Endodermal cell (in vitro differentiated cells): ENCODE measurements at places on chromosomes 16 and 17. TPM values are rescaled to one million over a fixed set of nuclear protein-coding genes. Genes with fewer than 3 reads are reported as not detected.

- no peak for DNase-seq
Measured at GRCh38 chr16:70691223-70692129, 5.6 kb upstream of the MTSS2 start.

- no peak for DNase-seq
Measured at GRCh38 chr16:84527532-84528269, 23.2 kb upstream of the MEAK7 start.

GRCh38 chr16:17369421-17370222 is 101.1 kb downstream of the XYLT1 start:
- no peak for DNase-seq

The NUP93 gene
- 92.1 to 157 TPM (median 149 TPM) in 3 replicates for total RNA-seq

The CDH5 gene
- total RNA-seq: 0.13 to 0.35 TPM in 2 of 3 replicates, not detected in the other

The SYT17 gene
- 11.3 to 19.4 TPM (median 11.5 TPM) in 3 replicates for total RNA-seq

DNA sequence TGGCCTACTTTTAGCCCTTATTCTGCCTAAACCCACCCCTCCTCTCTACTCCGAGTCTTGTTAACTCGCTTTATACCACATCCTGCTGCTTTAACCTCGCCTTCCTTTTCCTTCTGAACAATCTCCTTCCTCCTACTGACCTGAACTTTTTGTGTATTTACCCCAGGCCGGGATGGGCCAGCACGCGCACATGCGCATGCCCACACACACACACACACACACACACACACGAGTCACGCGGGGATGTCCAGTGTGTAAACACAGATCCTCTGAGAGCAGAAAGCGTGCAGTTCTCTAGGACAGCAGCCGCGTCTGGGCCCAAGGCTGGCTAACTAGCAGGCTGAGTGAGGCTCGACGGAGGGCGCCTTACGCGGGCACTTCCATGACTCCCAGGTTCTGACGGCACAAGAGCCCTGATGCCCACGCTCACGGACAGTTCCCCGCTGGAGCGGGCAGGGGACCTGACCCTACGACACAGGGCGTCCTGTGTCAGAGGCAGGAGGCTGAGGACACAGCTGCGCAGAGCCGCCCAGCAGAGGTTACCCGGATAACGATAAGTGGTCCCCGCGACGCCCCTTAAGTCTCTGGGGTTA is 610 bp downstream of the PIK3R5 start:
- DNase-seq: no peak

DNA sequence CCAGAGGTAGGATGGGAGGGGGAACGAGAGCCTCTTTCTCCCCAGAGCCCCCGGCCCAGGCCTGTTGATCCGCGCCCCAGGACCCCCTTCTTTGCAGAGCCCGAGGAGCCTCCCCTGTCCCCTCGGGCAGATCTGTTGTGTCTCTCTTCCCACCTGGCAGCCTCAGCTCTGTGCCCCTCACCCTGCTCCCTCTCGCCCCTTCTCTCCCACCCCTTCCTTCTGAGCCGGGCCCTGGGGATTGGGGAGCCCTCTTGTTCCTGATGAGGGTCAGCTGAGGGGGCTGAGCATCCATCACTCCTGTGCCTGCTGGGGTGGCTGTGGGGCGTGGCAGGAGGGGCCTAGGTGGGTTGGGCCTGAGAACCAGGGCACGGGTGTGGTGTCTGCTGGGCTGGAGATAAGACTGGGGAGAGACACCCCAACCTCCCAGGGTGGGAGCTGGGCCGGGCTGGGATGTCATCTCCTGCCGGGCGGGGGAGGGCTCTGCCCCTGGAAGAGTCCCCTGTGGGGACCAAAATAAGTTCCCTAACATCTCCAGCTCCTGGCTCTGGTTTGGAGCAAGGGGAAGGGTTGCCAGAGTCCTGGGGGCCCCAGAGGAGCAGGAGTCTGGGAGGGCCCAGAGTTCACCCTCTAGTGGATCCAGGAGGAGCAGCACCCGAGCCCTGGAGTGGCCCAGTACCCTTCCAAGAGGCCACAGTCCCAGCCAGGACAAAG is 65.4 kb downstream of the MRC2 start:
- peak; percentile 93 for DNase-seq

The KRTAP4-9 gene
- not detected in 3 replicates for total RNA-seq

The TEKT1 gene
- total RNA-seq: not detected in 3 replicates

The TNFSF13 gene
- 1.7 and 2.3 TPM in 2 replicates for total RNA-seq

GRCh38 chr17:50482516-50482915 is 3.9 kb downstream of the RSAD1 start:
- peak; percentile 99 for DNase-seq

- peak; percentile 61 for DNase-seq
Measured at GRCh38 chr17:5585836-5586521, 1.7 kb upstream of the NLRP1 start.

- DNase-seq: no peak
Measured at GRCh38 chr17:61494325-61495160, 42.3 kb downstream of the TBX4 start.

The RRAD gene
- 0.55 TPM in 1 of 3 replicates, not detected in the others for total RNA-seq
